ENCODE measurements at places on chromosomes 3 and 15. TPM values are rescaled to one million over a fixed set of nuclear protein-coding genes. Genes with fewer than 3 reads are reported as not detected.

SEMA3B gene
- total RNA-seq, result 4.1 TPM

GOLGA6B gene
- total RNA-seq, result 1.1 TPM

DNA sequence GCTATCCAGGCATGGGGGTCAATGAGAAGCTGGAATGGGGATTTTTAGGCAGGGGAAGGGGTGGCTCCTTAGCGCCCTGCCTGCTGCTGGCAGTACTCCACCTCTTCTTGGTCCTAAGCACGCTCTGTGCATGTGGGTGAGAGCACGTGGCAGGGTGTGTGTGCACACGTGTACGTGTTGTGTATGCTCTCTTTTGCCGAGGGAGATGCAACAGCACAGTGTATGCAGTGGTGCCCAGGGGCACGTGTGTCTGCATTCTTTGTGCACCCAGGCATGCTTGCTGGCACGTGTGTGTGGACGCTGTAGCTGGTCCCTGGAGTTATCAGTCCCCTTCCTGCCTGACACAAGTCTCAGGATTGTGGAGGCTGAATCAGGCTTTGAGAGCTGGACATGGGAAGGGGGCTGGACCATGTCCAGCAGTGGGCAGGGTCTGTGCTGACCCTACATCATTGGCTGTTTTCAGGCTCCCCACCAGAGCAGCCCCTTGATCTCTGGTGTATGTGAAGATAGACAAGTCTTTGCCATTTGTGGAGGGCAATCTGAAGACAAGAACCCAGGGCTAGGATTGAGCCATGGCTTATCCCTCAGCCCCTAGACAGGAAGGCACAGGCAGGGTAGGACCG is 1.9 kb upstream of the CAMKV start:
- DNase-seq, result no peak

DNA sequence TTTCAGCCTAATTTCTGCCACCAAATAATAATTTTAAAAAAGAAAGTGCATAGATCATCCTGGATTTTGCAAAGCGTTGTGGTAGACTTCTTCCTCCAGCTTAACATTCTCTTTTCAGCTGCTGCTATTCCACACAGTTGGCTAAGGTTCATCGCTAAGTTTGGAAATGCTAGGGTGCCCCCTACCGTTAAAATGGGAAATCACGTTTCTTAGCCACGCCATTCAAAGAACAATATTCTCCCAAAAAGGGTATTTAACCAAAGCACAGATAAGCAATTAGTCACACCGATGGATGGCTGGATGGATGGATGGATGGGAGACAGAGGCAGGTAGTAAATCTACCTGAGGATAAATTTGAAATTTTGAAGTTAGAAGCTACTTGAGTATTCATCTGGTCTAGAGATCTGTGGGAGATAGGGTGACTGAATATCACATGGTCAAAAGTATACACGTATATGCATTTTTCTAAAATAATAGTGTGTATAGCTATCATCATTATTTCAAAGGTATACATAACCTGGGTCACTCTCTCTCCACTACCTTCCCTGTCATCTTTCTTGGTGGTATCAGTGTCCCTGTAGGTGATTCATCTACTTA is 67.2 kb downstream of the EFHB start:
- DNase-seq, result peak; percentile 42

GRCh38 chr3:138234401-138235179 is 47.5 kb downstream of the ARMC8 start:
- DNase-seq, result no peak

DNA sequence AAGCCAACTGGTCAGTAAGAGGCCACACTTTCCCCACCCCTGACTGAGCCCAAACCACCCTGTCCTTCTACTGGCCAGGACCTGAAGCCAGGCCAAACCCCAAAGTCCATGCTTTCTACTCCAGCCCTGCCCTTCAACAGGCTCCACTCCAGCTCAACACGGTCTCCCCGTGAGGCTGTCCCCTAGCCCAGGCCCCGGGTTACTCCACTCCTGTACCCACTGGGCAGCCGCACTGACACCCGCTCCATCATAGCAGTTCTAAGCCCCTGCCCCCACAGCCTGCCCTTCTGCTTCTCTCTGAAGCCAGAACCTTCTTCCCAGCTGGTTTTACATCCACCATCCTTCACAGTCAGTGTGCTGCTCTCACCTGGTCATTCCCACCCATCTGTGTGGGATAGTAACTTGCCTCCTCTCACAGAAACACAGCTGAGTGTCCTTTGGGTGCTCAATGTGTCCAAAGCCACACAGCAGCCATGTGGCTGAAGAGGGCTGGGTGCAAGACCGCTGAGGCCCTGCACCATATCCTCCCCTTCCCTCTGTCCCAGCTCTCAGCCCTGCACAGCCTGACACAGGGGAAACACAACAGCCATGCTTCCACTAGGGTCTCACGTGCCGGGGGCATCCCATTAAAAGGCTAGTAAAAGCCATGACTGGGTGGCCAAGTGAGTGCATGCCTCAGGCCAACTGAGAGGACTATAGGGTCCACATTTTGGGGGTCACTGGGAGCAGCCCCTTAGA is 38.1 kb downstream of the TLE3 start:
- no peak for DNase-seq

- DNase-seq, result no peak
Observed at GRCh38 chr15:96234109-96234892, 96.2 kb upstream of the NR2F2 start.

PLD1 gene
- 0.89 TPM for total RNA-seq

Data from activated naive CD4-positive, alpha-beta T cell treated with anti-CD3 and anti-CD28 coated beads, Interleukin-2, amount 50 U/mL, for 72 hours (primary cell).